ENCODE measurements at places on chromosomes 12 and 14. TPM values are rescaled to one million over a fixed set of nuclear protein-coding genes. Genes with fewer than 3 reads are reported as not detected.

The OR4E2 gene
- total RNA-seq, result not detected

The DYNC1H1 gene
- total RNA-seq, result 190 TPM

The ALDH2 gene
- total RNA-seq, result 70.9 TPM

The GLIPR1L1 gene
- total RNA-seq, result not detected

The GLI1 gene
- 4.2 TPM for total RNA-seq

The MYF6 gene
- total RNA-seq, result not detected

The PPP1R36 gene
- 0.18 TPM for total RNA-seq

The B3GNT4 gene
- total RNA-seq, result 2.1 TPM

The OLR1 gene
- total RNA-seq, result not detected

The PLEK2 gene
- total RNA-seq, result 48.1 TPM

The GAS2L3 gene
- 6.8 TPM for total RNA-seq

The BBOF1 gene
- total RNA-seq, result 0.50 TPM

The RASSF9 gene
- total RNA-seq, result 0.13 TPM

The PTPN11 gene
- 48.8 TPM for total RNA-seq

The KRT8 gene
- 5,686 TPM for total RNA-seq

The MSRB3 gene
- 0.05 TPM for total RNA-seq

The BEST3 gene
- total RNA-seq, result not detected

The TMEM229B gene
- 0.08 TPM for total RNA-seq

The GLIPR1L2 gene
- total RNA-seq, result not detected

The RTL1 gene
- not detected for total RNA-seq

The MANSC4 gene
- total RNA-seq, result not detected

The TCL1B gene
- total RNA-seq, result not detected

The CPSF6 gene
- 104 TPM for total RNA-seq

The OASL gene
- total RNA-seq, result 18.0 TPM

The HCAR2 gene
- 1.1 TPM for total RNA-seq

The C12orf50 gene
- not detected for total RNA-seq

The TRAF3 gene
- total RNA-seq, result 8.7 TPM

The SLC6A12 gene
- 0.13 TPM for total RNA-seq

The TEX52 gene
- 0.10 TPM for total RNA-seq

The PNMA1 gene
- 6.3 TPM for total RNA-seq

The EXOC3L4 gene
- total RNA-seq, result 3.9 TPM

The CPNE6 gene
- not detected for total RNA-seq

The PIWIL1 gene
- not detected for total RNA-seq

The PRB4 gene
- total RNA-seq, result not detected

The C3AR1 gene
- total RNA-seq, result not detected

The TNS2 gene
- total RNA-seq, result 57.7 TPM

The YARS2 gene
- 50.0 TPM for total RNA-seq

The PRH2 gene
- not detected for total RNA-seq

The MGP gene
- total RNA-seq, result 0.64 TPM

The PLCZ1 gene
- total RNA-seq, result not detected

The KCNH3 gene
- not detected for total RNA-seq

The IL22 gene
- not detected for total RNA-seq

The NPAS3 gene
- total RNA-seq, result not detected

The CACNA1C gene
- under 0.01 TPM for total RNA-seq

The FSCB gene
- total RNA-seq, result not detected

The SLC16A7 gene
- total RNA-seq, result 15.8 TPM

The TRIM9 gene
- total RNA-seq, result not detected

The GNPNAT1 gene
- total RNA-seq, result 17.8 TPM

The KERA gene
- not detected for total RNA-seq

The DNAH10 gene
- not detected for total RNA-seq
